ENCODE measurements at places on chromosomes 5 and 9.

- no peak for DNase-seq
Observed at GRCh38 chr5:144971108-144971850, 800.6 kb downstream of the KCTD16 start.

- DNase-seq, result no peak
Observed at GRCh38 chr5:73938280-73938937, 312.4 kb downstream of the ARHGEF28 start.

DNA sequence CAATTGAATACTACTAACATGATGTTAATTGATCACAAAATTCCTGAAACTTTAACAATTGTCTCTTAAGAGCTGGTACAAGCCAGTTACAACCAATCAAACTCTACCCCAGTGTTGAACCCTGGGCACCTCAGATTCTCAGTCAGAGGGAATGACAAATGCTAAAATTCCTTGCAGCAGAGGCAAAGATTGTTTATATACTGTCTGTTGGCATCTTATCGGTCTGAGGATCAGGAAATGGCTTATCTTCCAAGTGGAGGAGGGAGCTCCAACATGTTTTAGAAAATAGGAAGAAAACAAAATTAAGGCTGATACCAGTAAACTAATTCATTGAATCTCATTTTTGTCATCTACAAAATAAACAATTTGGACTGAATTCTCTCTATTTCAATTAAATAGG lies 527.8 kb upstream of the ZNF608 start:
- no peak for DNase-seq

- no peak for DNase-seq
Observed at GRCh38 chr9:76571743-76572146, 112.8 kb downstream of the GCNT1 start.

- DNase-seq, result no peak
Observed at GRCh38 chr5:158845941-158846340, 253.8 kb downstream of the EBF1 start.

DNA sequence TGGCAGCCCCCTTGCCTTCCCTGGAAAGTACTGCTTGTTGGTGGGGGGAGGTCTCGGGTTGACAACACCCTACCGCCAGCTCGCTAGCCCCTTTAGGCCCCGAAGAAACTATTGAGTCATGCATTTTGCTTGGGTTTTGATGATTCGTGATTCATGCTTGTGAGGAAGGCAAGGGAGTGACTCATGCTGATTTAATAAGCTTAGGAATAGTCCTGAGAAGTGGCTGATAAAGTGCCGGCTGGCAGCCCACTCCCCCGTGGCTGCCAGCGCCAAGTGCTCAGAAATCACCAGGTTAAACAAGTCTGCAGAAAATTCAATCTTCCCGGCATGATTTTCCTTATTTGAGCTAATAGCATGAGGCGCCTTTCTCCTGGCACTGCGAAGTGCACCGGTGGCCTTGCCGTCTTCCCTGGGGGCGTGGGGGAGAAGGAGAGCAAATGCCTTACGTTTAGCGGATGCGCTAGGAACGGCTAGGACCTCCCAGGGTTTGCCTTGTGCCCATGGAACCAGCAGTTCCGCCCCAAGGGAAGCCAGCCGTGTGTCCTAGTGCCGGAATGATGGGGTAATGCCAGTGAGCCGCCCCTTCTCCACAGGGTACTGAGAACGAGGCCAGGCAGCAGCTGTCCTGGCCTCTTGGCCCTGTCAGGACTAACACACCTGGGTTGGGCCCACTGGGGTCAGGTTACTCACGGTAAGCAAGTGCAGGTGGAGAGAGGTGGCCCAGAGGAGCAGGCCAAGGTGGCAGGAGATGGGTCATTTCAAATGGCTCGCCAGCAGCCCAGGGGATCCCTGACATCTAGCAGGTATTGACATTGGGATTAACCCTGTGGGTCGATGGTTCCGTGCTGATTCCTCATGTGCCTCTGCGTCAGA lies 151.9 kb downstream of the MACROH2A1 start:
- DNase-seq, result no peak

GRCh38 chr5:95093211-95093610 lies 191.7 kb downstream of the MCTP1 start:
- no peak for DNase-seq

- DNase-seq, result no peak
Observed at GRCh38 chr5:172545291-172545801, 91.0 kb upstream of the SH3PXD2B start.

DNA sequence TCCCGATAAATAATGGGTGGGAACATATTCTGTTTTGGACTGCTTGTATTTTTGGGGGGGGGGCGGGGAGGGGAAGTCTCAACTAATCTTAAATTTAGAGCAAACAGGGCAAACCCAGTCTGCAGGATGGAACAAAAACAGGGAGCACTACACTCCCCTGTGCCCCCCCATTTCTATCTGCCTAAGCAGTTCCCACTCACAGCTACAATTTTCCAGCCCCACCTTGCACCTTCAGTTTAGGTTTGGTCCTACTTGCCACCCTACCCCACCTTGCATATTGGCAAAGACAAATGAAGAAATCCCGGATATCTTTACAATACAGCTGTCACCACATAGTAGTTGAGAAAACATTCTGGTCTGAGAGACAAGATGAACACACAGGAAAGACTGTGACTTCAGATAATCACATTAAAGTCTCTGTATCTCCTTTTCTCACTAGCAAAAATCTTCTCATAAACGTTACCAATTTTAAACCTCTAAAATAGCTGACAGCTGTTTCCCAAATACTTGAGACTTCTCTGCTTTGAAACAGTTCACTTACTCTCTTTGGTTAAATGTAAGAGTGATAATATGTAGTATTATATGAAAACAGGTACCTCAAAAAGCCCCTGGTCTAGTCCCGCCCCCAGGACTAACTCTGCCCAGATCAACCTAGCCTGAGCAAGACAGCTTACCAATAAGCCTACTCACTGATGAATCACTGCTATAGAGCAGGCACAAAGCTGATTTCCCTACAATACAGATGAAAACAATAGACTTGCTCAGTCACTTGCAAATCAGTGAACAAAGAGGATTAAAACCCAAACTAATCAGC lies 5.2 kb upstream of the RAPGEF6 start:
- no peak for DNase-seq

- DNase-seq, result no peak
Observed at GRCh38 chr9:1002678-1003077, 26.2 kb downstream of the DMRT3 start.

DNA sequence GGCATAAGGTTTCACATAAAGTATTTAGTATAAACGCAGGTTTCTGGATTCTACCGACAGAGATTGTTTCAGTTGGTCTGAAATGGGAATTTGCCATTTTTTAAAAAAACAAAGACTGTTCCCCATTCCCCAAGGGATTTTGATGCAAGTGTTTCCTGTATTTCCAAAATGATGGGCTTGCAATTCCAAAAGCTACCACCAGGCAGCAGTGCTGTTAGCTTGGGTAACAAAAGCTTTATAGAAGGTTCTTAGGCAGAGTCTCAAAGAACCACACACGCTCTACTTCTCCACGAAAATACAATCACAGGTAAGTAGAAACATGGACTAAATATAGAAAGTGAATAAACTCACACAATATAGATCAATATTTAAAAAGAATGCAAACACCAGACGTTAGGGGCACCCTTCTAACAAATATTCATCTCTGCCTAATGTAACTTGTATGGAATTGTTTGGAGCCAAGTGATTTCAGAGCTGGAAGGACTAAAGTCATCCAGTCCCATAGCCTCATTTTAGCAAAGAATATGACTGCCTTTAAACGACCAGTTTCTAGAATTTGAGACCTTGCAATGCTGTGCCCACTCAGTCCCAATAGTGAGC lies 154.3 kb downstream of the SPOCK1 start:
- no peak for DNase-seq

DNA sequence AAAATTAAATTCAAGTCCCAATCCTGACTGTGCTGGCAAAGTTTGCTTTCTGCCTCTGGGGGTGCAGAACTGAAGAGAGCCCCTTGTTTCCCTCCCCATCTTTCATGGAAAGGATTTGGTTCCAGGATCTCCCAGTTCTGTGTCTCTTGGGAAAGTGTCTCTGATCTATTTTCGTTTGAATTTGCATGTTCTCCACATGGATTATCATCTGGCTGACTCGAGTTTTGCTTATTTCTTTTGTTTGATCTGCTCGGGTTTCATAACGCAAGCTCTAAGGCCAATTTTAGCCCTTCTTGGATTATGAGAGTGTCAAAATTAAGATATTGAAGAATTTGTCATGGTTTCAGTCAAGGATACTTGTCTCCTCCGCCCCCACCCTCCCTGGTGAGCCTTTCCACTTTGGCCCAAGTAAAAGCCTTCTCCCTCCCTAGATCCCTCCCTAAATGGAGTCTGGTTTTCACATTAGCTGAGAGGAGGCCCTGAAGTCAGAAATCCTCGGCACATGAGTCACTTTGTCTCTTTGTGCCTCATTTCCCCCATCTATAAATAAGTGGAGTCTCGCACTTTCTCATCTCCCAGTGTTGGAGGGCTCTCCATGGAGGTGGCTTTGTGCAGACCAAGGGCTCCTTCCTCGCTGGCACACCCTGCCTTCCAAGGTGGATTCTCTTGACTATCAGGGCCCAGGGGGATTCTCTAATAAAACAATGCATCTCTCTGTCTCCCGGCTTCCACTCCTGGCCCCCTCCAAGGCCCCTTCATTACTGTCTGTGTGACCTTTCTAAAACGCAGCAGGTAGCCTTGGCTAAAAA lies 17.3 kb downstream of the ADRB2 start:
- no peak for DNase-seq

GRCh38 chr5:158955636-158956035 lies 144.1 kb downstream of the EBF1 start:
- DNase-seq, result no peak

DNA sequence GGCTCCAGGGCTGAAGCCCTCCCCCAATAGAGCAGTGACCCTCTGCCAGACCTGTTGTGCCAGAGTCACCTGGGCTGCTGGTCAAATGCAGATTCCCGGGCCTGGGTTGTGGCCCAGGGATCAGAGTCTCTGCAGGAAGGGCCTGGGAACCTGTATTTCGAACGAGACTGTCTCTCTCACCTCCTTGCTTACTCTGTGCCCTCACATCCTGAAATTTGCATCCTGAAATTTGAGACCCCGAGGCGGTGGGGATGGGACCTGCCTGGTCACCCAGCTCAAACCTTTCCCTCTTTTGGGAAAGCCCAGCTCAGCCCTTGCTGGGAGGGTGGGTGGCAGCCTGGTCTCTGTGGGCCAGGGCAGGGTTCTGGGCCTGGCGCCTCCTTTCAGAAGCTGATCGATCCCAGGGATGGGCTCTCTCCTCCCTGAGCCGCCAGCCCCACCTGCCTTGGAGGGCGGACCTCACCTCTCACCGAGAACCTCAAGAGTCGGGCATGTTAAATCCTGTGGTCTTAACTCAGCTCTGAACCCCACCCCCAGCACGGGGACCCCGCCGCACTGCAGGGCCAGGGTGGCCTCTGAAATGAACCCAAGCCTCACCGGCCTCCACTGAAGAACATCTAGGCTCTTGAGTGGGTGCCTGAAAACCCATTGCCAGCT lies 44.0 kb upstream of the IER5L start:
- no peak for DNase-seq

DNA sequence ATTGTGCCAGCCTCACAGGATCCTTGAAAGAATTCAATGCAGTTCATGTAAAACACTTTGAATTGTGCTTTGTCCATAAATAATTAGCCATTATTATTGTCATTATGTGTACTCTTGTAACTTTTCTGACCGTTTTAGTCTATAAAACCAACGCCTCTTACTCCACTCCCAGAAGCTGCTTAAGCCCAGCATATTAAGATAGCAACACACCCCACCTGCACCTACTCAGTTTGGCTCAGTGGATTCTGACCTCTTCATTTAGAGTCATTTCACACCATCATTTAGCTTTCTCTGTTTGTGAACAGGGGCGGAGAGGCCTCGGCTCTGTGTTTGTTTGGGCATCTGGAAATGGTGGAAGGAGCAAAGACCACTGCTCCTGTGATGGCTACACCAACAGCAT lies 205.1 kb downstream of the PCSK5 start:
- DNase-seq, result no peak

- no peak for DNase-seq
Observed at GRCh38 chr9:68750786-68751185, 45.7 kb downstream of the PIP5K1B start.

- DNase-seq, result no peak
Observed at GRCh38 chr9:131629825-131630204, 84.5 kb downstream of the PRRT1B start.

- DNase-seq, result no peak
Observed at GRCh38 chr5:141393267-141393666, 834 bp downstream of the PCDHGA8 start.

DNA sequence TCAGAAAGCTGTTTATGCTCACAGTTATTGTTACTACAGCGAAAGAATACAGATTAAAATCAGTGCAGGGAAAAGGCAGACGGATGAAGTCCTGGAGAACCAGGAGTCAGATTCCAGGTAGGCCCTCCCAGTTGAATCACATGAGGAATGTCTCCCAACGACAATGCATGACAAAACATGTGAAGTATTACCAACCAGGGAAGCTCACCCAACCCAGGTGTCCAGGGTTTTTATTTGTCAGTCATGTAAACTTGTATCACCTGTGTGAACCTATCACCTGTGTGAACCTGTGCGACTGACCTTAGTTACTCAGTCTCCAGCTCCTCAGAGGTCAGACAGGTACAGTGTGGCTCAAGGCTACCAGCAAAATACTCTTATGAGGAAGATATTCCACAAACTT lies 63.9 kb downstream of the KIAA1958 start:
- no peak for DNase-seq

- DNase-seq, result no peak
Observed at GRCh38 chr5:40491644-40492043, 188.1 kb upstream of the PTGER4 start.
